ENCODE measurements at places on chromosomes 7 and 10.

DNA sequence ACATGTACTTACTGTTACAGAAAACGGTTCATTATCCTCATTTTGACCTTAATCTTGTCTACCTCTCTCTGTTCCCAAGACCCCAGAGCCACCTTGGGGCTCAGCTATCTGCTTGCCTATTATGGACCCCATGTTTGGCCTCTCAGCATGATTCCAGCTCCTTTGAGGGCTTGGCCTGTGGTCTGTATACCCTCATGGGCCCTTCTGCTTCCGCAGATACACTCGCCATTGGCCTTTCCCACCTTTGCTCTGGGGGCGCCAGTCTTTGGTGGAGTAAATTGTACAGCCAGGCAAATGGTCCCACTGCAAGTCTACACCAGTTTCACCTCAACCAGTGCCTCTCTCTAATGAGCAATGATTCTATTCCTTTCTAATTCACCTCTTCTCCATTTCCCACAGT, 109.2 kb upstream of the ZNF746 start:
- DNase-seq: no peak

DNA sequence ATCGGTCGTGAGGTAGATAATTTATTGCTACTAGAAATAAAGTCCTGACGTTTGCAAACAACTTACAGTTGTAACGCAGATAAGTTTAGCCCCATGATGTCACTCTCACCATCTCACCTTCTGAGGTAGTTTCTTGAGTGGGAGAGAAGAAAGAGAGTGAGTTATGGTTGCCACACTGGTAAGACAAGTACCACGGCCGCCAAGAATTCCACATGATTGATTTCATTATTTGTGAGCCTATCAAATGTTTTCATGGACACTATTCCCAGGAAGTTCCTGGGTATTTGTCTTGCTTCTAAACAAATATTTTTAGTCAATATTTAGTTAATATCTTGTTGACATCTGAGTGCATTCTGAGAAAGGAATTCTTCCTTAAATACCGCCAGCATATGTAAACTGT, 339.4 kb upstream of the KIAA1217 start:
- no peak for DNase-seq

GRCh38 chr10:118802126-118802793, 47.5 kb upstream of the CACUL1 start:
- no peak for DNase-seq

GRCh38 chr7:67438198-67438882, 441.7 kb downstream of the TYW1 start:
- no peak for DNase-seq

GRCh38 chr7:144606261-144606660, 202.8 kb upstream of the NOBOX start:
- DNase-seq: no peak

DNA sequence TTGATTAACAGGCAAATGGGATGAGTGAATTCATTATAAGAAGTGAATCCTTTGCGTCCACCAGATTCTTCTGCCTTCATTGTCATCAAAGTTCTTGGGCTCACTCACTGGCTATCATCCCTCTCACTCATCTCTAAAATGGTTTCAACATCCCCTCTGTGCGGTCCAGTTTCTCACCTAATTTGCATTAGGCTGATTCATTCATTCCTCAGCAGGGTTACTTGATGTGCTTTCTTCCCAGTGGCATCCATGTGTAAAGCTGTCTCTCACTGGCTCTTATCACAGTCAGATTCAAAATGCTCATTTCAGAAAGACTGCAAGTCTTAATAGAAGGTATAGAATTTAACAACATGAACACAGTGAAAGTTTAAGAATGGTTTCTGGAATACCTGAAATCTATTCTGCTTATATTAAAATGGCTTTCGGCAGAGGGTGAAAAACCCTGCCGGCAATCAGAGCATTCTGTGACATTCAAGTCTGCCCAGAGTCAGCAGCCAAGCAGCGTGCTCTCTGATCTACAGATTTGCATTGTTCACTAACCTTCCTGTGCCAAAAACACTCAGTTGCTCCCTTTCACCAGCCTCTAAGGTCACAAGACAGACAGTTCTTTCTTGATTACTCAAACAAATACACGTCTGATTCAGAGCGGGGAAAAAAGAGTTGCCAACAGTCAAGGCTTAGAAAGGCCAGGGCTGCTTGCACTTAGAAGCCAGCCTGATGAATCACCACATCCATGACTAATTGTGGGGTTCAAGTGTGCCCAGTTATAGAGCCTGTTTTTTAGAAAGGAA, 106.7 kb downstream of the TES start:
- DNase-seq: peak; percentile 69

- no peak for DNase-seq
Observed at GRCh38 chr7:2884161-2884560, 40.1 kb upstream of the GNA12 start.

- no peak for DNase-seq
Observed at GRCh38 chr10:27564398-27564797, 60.3 kb downstream of the RAB18 start.

DNA sequence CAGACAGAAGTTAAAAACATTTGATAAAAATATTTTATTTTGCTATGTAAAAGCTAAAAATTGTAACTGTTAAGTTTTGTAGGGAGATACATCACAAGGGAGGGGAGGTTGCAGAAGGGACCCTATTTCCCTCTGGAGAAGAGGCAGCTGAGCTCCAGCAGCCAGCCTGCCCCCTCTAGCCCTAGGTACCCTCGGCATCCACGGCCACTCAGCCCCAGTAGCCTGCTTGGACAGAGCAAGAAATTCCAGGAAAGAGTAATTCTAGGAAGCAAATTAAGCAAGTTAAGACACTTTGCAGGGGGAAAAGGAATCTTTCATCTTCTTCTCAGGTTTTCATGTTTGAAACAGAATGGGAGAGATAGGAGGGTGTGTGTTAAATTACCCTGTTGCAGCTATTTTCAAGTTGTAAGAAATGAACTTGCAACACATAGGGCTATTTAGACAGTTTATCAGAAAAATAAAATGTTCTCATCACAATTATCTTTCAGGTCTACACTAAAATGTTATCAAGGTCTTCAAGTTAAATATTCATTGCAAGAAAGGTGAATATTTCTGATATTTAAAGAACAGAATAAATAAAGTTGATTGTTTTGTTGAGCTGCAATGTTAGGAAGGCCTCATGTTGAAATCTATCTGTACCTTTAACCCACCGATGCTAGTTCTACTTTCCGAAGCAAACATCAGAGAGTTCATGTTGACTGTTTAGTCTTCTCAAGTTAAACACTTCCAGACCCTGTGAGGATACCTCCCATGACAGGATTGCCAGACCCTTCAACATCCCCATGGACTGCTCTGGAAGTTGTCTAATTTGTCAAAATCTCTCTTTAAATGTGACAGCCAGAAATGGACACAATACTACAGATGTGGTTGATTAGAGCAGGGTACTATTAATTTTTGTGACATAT, 5.5 kb downstream of the SGCE start:
- no peak for DNase-seq

DNA sequence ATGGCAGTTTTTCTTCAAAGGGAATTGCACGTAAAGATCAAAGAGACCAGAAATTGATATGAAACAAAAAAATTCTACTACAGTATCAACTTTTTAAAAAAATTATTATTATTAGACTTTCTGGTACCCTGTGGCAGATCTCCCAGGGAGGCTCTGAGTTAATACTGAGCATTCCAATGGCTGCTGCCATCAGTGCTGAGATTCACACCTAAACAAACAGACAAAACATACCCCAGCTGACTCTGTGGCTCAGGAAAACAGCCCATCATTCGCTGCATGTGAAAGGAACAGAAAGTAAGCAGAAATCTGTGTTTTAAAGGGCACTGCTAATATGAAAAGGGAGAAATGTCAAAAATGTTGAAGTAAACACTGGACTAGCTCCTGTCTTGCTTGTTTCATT, 118.4 kb downstream of the GRM3 start:
- DNase-seq: no peak

All from heart left ventricle (tissue), 16 donors.